Kasumi-1 (cell line): ENCODE measurements at places on chromosomes 7 and 10.
A peak's percentile ranks its signal among the peaks of the same experiment; 100 is the strongest.

- DNase-seq, result no peak
Observed at GRCh38 chr10:110458266-110458920, 39.3 kb upstream of the DUSP5 start.

- DNase-seq, result peak; percentile 82
Observed at GRCh38 chr7:93374345-93374940, 142.3 kb downstream of the VPS50 start.

DNA sequence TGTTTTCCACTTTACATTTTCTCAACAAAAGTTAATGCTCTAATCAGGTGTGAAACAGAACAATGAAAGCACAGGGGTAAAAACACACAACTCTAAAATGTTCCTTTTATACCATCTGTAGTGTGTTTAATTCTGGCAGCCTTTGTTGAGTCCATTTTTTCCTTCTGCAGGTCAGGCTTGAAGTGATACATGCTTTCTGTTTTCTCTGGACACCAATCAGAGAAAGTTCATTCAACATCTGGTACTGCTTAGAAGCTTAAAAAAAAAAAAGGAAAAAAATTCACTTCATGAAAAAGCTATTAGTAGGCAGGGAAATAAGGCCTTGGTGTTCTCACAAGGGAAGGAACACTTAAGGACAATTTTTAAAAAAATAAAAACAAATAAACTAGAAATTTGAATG, 231.3 kb upstream of the RHOBTB1 start:
- no peak for DNase-seq

- DNase-seq, result no peak
Observed at GRCh38 chr10:87541114-87541513, 36.4 kb downstream of the MINPP1 start.

- DNase-seq, result peak; percentile 74
Observed at GRCh38 chr7:121994625-121995410, 121.9 kb downstream of the PTPRZ1 start.

DNA sequence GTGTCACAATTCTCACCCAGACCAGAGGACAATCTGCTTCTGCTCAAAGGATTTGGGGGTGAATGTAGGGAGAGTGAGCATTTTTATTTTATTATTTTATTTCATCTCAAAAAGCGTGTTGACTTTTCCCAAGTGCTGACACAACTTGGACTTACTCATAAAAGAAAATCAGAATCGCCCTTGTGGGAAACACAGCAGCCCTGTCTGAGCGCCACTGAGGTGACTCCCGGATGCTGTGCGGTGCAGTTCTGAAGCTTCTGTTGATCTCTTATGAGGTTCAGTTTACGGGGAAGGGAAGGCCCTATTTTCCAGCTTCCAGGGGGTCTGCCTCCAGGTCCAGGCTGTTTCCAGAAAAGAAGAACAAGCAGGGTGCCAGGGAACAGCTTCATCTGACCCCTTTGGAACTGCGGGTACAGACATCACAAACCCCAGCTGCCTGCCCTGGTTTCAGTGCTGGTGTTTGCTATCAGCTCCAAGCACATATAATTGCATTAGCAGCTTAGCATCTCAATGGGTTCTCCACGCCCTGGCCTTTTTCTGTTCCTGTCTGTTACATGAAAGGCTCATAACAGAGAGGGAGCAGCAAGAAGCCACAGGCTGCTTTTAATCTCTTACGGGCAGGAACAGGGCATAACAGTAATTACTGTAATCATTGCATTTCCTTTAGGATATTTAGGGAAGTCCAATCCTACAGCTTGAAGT, 52.4 kb downstream of the PARP12 start:
- no peak for DNase-seq

- no peak for DNase-seq
Observed at GRCh38 chr7:78279032-78279431, 480.5 kb downstream of the PHTF2 start.

GRCh38 chr10:24824124-24824523, 100.4 kb upstream of the ARHGAP21 start:
- DNase-seq, result no peak

- no peak for DNase-seq
Observed at GRCh38 chr7:130154131-130154500, 51.1 kb downstream of the TMEM209 start.

- peak; percentile 87 for DNase-seq
Observed at GRCh38 chr10:7417103-7417623, 6.3 kb upstream of the SFMBT2 start.

DNA sequence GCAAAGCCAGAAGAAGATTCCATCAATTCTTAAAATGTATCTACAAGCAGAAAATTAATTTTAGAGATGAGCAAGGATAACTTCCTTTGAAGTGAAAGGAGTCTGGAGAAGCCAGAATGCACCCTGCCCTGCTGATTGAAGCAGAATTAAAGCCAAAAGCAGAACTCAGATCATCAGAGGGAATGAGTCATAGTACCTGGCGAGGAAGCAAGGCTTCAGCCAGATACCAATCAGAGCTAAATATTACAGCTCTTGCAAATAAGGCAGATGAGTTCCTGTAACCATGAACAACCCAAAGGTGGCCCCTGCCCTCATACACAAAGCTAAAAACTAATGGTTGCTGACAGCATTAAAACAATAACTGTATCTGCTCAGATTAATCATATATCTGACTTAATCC, 10.4 kb downstream of the HTR7 start:
- DNase-seq, result peak; percentile 78

DNA sequence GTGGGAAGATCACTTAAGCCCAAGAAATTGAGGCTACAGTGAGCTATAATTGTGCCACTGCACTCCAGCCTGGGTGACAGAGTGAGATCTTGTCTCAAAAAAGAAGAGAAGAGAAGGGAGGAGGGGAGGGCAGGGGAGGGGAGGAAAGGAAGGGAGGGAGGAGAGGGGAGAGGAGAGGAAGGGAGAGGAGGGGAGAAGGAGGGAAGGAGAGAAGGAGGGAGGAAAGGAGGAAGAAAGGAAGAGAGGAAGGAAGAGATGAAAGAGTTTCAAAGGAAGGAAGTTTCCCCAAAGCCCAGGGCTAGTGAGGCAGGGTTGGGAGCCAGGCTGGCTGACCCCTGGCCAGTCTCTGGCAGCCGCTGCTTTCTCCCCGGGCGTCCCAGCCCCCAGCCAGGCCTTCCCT, 32.6 kb downstream of the EPHB4 start:
- no peak for DNase-seq

DNA sequence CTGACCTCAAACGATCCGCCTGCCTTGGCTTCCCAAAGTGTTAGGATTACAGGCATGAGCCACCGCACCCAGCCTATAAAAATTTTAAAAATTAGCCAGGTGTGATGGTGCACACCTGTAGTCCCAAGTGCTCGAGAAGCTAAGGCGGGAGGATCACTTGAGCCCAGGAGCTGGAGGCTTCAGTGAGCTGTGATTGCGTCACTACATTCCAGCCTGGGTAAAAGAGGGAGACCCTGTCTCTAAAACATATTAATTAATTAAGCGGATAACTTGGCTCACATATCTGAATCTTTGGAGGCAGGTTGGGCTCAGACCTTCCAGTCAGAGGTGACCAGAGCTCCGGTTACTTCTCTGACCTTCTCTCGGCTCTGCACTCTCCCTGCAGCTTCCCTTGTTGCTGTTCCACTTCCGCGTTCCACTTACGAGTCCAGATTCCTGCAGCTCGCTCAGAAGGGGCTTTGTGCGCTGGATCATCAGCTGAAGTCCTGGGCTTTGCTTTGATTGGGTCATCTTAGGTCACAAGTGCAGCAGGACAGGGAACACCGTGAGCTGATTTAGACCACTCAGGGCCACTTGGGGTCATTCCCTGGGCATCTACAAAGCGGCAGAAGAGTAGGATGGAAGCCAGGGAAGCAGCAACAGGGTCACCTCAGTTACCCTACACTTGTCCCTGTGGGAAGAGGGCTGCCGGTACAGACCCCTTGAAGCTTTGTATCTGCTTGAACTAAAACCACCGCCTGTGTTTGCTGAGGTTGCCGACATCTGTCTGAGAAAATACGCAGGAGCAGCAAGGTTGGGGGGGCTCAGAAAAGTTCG, 2.0 kb upstream of the ARPC1B start:
- DNase-seq, result no peak

- DNase-seq, result no peak
Observed at GRCh38 chr10:101807158-101807557, 11.1 kb downstream of the OGA start.

DNA sequence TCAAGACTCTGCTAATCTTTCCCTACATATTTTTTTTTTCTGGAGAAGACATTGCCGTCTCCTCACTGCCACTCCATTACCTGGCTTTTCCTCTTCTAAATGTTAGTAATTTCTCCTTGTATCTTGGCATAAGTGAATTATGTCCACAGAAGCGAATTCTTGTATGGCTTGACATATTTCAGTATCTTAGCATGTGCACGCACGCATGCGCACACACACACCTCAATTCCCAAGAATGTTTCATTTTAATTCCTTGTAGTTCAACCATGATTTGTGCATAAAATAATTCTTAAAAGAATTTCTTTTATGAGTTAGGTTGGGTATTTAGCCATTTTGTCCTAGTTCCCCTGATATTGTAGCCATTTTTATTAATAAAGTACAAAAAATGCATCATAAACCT, 301.2 kb upstream of the MYO3A start:
- DNase-seq, result no peak
